ENCODE measurements at places on chromosomes 7 and 10. TPM values are rescaled to one million over a fixed set of nuclear protein-coding genes. Genes with fewer than 3 reads are reported as not detected.
A peak's percentile ranks its signal among the peaks of the same experiment; 100 is the strongest.

PRF1 gene
- not detected for total RNA-seq

- H3K27me3 ChIP-seq = peaks cover 12% of the 10 kb centered on the region
- no peaks in the 10 kb centered on the region for H3K4me1 ChIP-seq
- no peak overlapping the region for H3K4me3 ChIP-seq
- no peaks in the 10 kb centered on the region for H3K36me3 ChIP-seq
- no peak overlapping the region for H3K27ac ChIP-seq
Observed at GRCh38 chr10:44233561-44234482, 151.1 kb downstream of the CXCL12 start.

DNA sequence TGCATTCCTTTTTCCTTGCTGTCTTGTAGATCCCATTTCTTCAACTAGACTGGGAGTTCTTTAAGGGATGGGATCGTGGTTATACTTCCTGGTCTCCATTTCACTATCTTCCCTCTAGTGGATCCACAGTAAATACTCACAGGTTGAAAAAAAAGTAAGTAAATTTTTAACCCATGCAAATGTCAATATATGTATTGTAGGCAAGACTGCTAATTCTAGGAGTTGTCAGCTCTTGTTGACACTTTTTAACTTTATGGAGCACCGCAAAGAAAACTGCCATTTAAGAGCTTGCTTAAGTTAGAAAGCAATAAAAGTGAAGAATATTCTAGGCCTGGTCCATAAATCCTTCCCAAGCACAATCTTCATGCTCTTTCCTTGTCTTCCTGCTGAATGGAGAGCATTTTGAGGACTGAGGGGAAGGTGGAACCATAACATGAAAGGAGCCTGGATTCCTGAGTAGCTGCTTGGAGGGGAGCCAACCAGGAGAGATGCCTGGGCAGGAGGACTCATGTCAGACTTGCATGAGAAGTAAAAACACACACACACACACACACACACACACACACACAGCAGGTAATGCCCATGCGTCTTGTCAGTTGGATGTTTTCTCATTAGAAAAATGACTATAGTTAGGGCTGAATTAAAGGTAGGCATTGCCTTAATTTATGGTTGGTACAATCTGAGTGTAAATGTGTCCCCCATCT, 32.2 kb downstream of the VWA2 start:
- no peak overlapping the region for H3K4me3 ChIP-seq
- no peak for DNase-seq
- no peaks in the 10 kb centered on the region for H3K36me3 ChIP-seq
- H3K27ac ChIP-seq = peak overlapping the region; percentile 39
- peaks cover 29% of the 10 kb centered on the region for H3K4me1 ChIP-seq

GRCh38 chr10:18793951-18794350, 134.7 kb downstream of the ARL5B start:
- H3K36me3 ChIP-seq = no peaks in the 10 kb centered on the region
- no peak overlapping the region for H3K27ac ChIP-seq
- no peak for DNase-seq
- no peaks in the 10 kb centered on the region for H3K27me3 ChIP-seq
- H3K4me1 ChIP-seq = no peaks in the 10 kb centered on the region

GRCh38 chr7:129789652-129790051, 163.1 kb downstream of the UBE2H start:
- no peak overlapping the region for H3K27ac ChIP-seq
- no peaks in the 10 kb centered on the region for H3K36me3 ChIP-seq
- H3K4me3 ChIP-seq = no peak overlapping the region
- H3K4me1 ChIP-seq = peaks cover 27% of the 10 kb centered on the region
- no peak for DNase-seq
- H3K27me3 ChIP-seq = peaks cover 29% of the 10 kb centered on the region

DNA sequence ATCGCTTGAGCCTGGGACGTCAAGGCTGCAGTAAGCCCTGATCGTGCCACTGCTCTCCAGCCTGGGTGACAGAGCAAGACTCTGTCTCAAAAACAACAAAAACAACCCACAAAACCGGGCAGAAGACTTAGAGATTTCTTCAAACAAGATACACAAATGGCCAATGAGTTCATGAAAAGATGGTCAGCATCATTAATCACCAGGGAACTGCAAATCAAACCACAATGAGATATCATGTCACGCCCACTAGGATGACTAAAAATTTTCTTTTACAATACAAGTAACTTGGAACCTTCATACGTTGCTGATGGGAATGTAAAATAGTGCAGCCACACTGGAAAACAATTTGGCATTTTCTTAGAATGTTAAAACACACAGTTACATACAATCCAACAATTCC, 77.3 kb upstream of the GRID1 start:
- no peaks in the 10 kb centered on the region for H3K27me3 ChIP-seq
- no peak overlapping the region for H3K27ac ChIP-seq
- H3K4me1 ChIP-seq = peaks cover 57% of the 10 kb centered on the region
- H3K36me3 ChIP-seq = peaks cover 47% of the 10 kb centered on the region

DNA sequence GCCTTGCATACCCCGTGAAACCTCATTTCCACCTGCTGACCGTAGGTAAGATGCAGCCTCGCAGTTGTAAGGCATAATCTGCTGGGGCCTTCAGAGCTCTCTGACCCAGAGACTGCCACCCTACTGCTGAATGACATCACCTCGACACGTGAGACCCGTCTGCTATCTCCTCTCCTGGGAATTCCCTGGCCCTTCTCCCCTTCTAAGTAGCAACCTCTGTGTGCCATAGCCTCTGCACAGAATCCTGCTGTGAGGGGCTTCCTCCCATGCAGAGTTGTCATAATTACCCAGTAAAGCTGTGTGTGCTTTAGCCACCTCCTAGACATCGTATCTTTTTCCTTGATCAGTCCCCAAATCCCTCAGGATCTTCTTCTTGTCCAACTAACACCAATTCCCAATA, 106.7 kb downstream of the CACNB2 start:
- no peaks in the 10 kb centered on the region for H3K4me1 ChIP-seq
- no peak overlapping the region for H3K4me3 ChIP-seq
- H3K27me3 ChIP-seq = peaks cover 7% of the 10 kb centered on the region
- no peak overlapping the region for H3K27ac ChIP-seq

GRCh38 chr10:43082746-43083145, 5.9 kb downstream of the RET start:
- H3K27me3 ChIP-seq = peaks cover 46% of the 10 kb centered on the region
- DNase-seq = no peak
- no peak overlapping the region for H3K27ac ChIP-seq
- H3K4me3 ChIP-seq = no peak overlapping the region
- no peaks in the 10 kb centered on the region for H3K36me3 ChIP-seq

GRCh38 chr7:84824057-84824651, 362.7 kb downstream of the SEMA3D start:
- H3K4me3 ChIP-seq = no peak overlapping the region
- peaks cover 10% of the 10 kb centered on the region for H3K4me1 ChIP-seq
- no peaks in the 10 kb centered on the region for H3K27me3 ChIP-seq
- DNase-seq = no peak
- H3K36me3 ChIP-seq = no peaks in the 10 kb centered on the region

SNX10 gene
- total RNA-seq = not detected

- H3K27me3 ChIP-seq = no peaks in the 10 kb centered on the region
- H3K4me3 ChIP-seq = no peak overlapping the region
- no peak for DNase-seq
- H3K4me1 ChIP-seq = peaks cover 25% of the 10 kb centered on the region
- H3K36me3 ChIP-seq = peaks cover 16% of the 10 kb centered on the region
- H3K27ac ChIP-seq = no peak overlapping the region
Observed at GRCh38 chr7:99366646-99367045, 7.9 kb upstream of the ARPC1B start.

GRCh38 chr10:50312464-50313437, 61.4 kb upstream of the ASAH2 start:
- peaks cover 60% of the 10 kb centered on the region for H3K4me1 ChIP-seq
- H3K4me3 ChIP-seq = peak overlapping the region; percentile 75
- H3K27me3 ChIP-seq = no peaks in the 10 kb centered on the region
- peak overlapping the region; percentile 85 for H3K27ac ChIP-seq
- H3K36me3 ChIP-seq = peaks cover 35% of the 10 kb centered on the region
- DNase-seq = peak; percentile 91

NUTM2E gene
- 0.11 TPM for total RNA-seq

- no peaks in the 10 kb centered on the region for H3K36me3 ChIP-seq
- no peak overlapping the region for H3K27ac ChIP-seq
- no peak for DNase-seq
- H3K27me3 ChIP-seq = peaks cover 4% of the 10 kb centered on the region
Observed at GRCh38 chr7:91201442-91202113, 62.7 kb upstream of the FZD1 start.

NEUROG3 gene
- not detected for total RNA-seq

DNA sequence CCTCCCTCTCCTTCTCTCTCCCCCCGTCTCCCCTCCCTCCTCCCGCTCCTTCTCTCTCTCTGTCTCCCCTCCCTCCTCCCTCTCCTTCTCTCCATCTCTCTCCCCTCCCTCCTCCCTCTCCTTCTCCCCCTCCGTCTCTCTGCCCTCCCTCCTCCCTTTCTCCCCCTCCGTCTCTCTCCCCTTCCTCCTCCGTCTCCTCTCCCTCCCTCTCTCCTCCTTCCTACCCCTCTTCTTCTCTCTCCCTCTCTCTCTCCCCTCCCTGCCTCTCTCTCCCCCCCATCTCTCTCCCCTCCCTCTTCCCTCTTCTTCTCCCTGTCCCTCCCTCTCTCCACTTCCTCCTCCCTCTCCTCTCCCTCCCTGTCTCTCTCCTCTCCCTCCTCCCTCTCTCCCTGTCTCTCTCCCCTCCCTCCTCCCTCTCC, 32.2 kb downstream of the AP5Z1 start:
- DNase-seq = no peak
- no peaks in the 10 kb centered on the region for H3K4me1 ChIP-seq
- no peak overlapping the region for H3K27ac ChIP-seq
- peaks cover 13% of the 10 kb centered on the region for H3K27me3 ChIP-seq
- H3K36me3 ChIP-seq = peaks cover 1% of the 10 kb centered on the region
- H3K4me3 ChIP-seq = no peak overlapping the region

DNA sequence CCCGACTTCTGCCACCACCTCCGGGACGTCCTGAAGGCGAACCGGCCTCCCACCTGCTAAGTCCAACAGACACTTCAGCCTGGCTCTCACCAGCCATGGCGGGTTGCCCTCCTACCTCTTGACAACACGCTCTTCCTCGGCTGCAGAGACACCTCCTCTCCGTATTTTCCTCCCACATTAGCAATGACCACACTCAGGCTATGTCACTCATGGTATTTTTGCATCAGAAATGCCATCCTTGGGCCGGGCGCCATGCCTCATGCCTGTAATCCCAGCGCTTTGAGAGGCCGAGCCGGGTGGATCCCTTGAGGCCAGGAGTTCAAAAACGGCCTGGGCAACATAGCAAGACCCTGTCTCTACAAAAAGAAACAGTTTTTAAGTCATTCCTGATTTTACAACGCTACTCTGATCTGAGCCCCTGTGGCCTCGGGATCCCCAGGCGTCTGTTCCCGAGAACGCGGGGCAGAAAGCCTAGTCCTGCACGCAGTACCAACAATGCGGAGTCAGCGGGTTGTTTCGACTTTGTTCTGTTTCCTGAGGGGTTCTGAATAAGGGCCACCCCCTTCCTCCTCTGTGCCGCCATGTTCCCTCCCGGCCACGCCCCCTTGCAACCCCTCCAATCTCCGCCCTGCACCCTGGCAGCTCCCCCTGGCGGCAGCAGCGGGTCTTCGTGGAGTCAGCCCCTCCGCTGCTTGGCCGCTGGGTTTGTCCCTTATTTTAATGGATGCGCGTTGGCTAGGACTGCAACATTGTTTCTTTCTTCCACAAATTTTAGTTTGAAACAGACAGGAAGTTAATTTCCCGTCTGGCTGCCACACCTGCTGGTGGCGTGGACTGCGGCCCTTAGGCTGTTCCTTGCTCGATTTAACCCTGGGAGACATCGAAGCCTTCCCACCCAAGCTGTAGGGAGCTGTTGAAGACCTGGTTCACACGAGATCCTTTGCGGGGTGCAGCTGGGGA, 9.7 kb upstream of the ZFAND2A start:
- DNase-seq = no peak
- H3K27me3 ChIP-seq = peaks cover 3% of the 10 kb centered on the region
- no peak overlapping the region for H3K4me3 ChIP-seq
- H3K4me1 ChIP-seq = no peaks in the 10 kb centered on the region

DNA sequence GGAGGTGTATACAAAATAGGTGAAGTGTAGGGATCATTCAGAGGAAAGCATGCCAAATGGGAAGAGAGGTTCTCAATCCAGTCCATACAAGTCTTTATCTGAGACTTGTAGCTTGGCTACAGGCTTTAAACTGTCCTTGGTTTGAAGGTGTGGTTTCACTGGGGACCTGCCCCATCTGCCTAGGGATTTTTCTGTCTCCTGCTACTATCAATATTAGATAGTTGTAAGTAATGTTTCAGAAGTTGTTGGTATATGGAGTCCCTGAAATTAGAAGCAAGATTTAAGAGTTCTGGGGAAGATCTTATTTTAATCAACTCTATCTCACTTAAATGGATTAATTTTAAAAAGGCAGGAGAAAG, 100.9 kb downstream of the ANKRD7 start:
- no peak for DNase-seq
- H3K4me1 ChIP-seq = no peaks in the 10 kb centered on the region
- H3K27me3 ChIP-seq = no peaks in the 10 kb centered on the region
- H3K27ac ChIP-seq = no peak overlapping the region
- peaks cover 6% of the 10 kb centered on the region for H3K36me3 ChIP-seq
- no peak overlapping the region for H3K4me3 ChIP-seq

GRCh38 chr10:133324198-133324792, 12.4 kb downstream of the CALY start:
- H3K27me3 ChIP-seq = peaks cover 14% of the 10 kb centered on the region
- no peak overlapping the region for H3K4me3 ChIP-seq
- H3K36me3 ChIP-seq = no peaks in the 10 kb centered on the region

SFTPA1 gene
- total RNA-seq = not detected

GRCh38 chr7:38561166-38561565, 70.0 kb downstream of the AMPH start:
- H3K27me3 ChIP-seq = no peaks in the 10 kb centered on the region
- no peak overlapping the region for H3K4me3 ChIP-seq

CACNB2 gene
- total RNA-seq = not detected

- no peaks in the 10 kb centered on the region for H3K36me3 ChIP-seq
- H3K4me1 ChIP-seq = peaks cover 21% of the 10 kb centered on the region
- no peak for DNase-seq
- H3K4me3 ChIP-seq = no peak overlapping the region
- H3K27ac ChIP-seq = no peak overlapping the region
- H3K27me3 ChIP-seq = no peaks in the 10 kb centered on the region
Observed at GRCh38 chr7:112132051-112132694, 74.0 kb downstream of the DOCK4 start.

DNA sequence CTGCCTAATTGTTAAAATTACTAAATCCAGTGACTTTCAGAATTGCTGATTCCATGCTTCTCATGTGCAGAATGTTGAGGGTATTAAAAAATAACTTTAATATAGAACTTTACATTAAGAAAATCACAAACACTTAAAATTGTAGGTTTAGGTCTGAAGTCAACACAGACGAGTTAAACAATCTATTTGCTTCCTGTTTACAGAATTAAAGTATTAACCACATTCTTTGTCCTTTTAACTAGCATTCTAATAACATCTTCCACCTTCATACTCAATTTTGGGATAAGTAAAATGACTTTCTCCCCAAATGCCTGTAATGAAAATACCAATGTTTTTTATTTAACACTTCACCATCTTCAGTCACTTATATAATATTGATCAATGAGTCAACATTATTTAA, 2.2 kb downstream of the ITGB1 start:
- H3K4me3 ChIP-seq = peak overlapping the region; percentile 90
- no peaks in the 10 kb centered on the region for H3K27me3 ChIP-seq
- peaks cover 78% of the 10 kb centered on the region for H3K4me1 ChIP-seq
- H3K36me3 ChIP-seq = peaks cover 35% of the 10 kb centered on the region
